ENCODE measurements at places on chromosomes 3 and 15. TPM values are rescaled to one million over a fixed set of nuclear protein-coding genes. Genes with fewer than 3 reads are reported as not detected.

IL20RB gene
- total RNA-seq, result 0.66 TPM

TMEM108 gene
- 0.95 TPM for total RNA-seq

- DNase-seq, result no peak
These were observed 60.2 kb downstream of the PIAS1 start for GRCh38 chr15:68114356-68114755.

DNA sequence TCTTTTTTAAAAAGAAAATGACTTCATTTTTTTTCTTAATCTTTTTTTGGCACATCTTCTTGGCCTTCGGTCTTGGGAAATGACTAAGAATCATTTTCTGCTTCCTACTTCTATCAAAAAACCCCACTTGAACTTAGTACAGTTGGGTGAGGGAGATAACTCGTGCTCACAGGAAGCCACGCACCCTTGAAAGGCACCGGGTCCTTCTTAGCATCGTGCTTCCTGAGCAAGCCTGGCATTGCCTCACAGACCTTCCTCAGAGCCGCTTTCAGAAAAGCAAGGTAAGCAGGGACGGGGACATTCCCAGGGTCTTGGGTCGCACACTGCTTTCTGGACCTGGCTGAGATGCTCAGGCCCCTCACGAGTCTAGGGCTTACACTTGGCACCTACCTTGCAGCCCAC, at the start of gene CCR4:
TSS of gene CCR4 (plus strand) at position 235 of the 402 bp plus-strand sequence. CDS start 1,779 bp downstream, outside the sequence.
- DNase-seq, result no peak

DNA sequence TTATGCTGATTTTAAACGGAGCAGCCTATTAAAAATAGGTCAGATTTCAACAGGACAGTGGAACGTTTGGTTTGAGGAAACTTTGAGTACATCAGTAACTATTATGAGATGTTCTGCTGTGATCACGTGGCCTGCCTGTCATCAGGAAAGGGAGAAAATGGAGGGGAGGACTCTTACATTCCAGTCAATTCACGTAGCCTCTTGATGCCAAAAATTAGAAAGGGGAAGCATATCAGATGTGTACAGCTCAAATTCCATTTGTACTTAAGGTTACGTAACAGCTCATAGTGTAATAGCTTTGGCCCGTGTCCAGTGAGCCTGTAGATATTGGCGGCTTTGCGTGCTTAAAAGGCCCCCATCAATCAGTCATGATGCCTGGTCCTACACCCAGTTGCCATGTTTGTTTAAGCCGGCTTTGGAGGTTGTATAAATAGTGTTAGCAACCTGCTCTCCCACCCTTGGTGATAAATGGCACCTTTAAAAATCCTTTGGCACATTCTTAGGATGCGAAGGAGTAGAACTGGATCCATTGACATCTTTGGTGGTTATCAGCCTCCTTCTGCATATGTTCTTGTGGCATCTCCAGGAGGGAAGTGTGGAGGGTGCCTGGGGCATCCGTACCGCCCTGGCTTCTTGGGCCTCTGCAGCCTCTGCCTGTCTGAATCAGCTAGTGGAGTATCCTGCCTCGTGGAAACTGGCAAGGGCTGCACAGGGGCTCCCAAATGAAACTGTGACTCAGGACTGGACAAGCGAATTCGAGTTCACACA, 163.9 kb downstream of the THSD4 start:
- peak; percentile 89 for DNase-seq

- peak; percentile 53 for DNase-seq
These were observed 27.8 kb upstream of the RPL32 start for GRCh38 chr3:12869035-12869621.

Data from mucosa of gallbladder (tissue), 1 donor.